NCI-H2171 (cell line): ENCODE measurements at places on chromosomes 13 and 19.

DNA sequence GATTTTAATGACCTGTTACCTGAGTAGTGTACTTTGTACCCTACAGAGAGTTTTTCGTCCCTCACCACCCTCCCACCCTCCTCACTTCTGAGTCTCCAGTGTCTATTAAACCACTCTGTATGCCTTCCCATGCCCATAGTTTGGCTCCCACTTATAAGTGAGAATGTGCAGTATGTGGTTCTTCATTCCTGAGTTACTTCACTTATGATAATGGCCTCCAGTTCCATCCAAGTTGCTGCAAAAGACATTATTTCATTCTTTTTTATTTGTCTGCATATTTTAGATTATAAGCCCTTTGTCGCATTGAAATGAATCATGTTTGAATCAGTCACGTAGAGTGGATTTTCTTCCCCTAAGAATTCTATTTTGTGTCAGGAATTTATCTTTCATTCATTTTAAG, 12.2 kb upstream of the HTR2A start:
- no peak for DNase-seq

DNA sequence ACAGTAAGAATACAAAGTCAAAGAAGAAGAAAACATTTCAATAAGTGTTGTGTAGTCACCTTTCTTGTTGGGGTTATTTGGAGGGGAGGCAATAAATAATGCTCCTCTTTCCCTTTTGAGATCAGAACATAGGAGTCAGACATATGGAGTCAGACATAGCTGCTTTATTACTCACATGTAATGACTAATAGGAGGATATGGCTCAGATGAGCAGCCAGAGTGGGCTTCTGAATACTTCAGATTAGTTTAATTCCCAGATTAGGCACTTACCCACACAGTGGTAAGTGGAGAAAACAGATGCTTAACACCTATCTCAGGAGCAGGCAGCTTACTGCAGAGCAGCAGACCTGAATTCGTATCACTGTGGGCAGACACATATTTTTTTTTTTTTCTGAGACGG, 31.7 kb upstream of the C1QTNF9B start:
- no peak for DNase-seq

- no peak for DNase-seq
Measured at GRCh38 chr13:28658539-28658795, 463 bp upstream of the POMP start.

DNA sequence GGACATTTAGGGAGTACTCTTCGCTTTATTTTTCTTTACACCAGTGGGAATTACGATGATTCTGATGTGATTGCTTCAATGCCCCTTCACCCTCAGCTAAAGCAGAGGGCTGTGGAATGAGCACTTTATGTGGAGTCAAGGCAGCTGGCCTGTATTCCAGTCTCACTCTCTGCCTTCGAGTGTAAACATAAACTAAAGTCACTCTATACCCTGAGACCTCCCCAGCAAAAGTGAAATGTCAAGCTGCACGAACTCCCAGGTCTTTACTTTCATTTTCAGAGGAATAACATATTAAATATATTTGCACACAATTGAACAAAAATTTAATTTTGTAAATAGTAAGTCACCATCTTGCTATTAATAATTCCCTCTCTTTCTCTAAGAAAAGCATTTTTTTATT, 557.1 kb downstream of the DACH1 start:
- DNase-seq = no peak

GRCh38 chr13:46717856-46718255, 79.1 kb downstream of the ESD start:
- DNase-seq = no peak

DNA sequence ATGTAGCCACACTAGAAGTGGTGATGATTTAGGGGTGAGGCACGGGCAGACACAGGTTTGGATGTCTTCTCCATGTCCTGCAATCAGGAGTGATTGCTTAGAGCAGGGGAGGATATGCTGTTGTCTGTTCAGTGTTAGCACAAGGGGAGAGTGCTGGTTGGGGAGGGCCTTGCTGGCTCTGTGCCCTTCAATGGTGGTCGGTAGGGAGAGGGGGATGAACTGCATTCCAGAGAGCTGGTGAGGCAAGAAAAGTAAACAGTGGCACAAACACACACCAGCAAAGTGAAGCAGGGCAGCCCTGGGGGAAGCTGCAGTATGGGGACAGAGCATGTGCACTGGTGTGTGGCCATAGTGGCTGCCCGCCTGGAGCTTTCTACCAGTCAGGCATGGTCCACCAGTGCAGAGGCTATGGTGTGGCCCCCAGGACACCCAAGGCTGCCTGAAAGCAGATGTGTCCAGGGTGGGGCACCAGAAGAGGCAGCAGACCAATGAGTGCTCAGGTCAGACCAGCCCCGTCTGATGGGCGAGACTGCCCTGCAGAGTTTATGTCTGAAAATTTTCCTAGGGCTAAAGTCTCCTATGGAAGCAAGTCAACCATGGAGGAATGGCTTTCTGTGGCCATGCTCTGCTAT, 1676.9 kb downstream of the PCDH9 start:
- no peak for DNase-seq

DNA sequence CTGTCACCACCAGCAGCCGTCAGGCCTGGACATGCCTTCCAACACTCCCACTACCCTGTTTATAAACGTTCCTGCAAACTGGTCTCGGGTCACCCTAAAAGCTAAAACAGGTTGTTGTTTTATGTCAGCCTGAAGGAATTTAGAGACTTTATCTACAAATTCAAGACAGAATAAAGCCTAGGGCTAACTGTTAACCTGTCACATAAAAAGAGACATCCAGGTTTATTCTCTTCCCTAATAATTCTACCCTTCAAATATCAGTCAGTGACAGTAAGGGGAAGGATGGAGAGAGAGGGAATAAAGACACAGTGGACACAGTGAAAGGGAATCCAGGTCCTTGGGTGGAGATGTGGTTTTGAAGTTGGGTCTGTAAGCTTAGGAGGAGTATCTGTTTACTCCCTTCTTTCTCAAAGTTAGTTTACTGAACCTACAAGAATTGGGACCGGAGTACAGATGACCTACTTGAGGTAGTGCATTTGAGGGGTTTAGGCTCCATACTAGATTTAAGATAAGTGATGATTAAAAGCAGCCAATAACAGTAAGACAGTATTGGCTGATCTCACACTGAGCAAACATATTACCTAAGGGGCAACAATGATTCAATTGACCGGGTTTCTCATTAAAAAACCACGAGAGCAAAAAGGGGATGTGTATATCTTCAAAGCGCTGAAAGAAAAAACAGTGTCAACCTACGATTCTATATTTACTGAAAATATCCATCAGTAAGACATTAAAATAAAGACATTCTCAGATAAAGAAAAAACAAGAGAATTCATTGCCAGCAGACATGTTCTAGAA, 142.7 kb downstream of the USP12 start:
- DNase-seq = no peak

DNA sequence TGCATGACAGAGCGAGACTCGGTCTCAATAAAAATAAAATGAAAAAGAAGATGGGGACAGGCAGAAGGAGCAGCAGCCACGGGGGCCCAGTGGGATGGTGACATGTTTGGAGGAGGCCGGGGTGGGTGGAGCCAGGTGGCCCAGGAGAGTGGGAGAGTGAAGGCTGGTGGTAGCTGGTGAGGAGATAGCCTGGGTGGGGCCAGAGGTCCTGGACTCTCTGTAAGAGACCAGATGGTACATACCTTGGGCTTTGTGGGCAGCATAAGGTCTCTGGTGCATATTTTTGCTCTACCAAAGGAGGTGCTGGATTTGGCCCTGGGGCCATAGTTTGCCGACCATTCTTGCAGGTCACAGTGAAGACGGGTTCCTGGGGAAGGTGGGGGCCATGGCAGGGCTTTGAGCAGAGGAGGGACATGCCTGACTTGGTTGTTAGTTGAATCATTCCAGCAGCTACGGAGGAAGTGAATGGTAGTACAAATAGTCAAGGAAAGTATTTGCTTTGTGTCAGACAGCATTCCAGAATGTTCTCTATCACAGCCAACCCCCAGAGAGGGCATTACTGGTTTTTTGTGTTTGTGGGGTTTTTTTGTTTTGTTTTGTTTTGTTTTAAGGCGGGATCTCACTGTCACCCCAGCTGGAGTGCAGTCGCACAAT, 69.1 kb downstream of the ARHGEF18 start:
- no peak for DNase-seq

GRCh38 chr19:52724701-52725514, 9.9 kb downstream of the ZNF611 start:
- DNase-seq = no peak

- no peak for DNase-seq
Measured at GRCh38 chr19:41431426-41432386, 4.5 kb upstream of the B3GNT8 start.

DNA sequence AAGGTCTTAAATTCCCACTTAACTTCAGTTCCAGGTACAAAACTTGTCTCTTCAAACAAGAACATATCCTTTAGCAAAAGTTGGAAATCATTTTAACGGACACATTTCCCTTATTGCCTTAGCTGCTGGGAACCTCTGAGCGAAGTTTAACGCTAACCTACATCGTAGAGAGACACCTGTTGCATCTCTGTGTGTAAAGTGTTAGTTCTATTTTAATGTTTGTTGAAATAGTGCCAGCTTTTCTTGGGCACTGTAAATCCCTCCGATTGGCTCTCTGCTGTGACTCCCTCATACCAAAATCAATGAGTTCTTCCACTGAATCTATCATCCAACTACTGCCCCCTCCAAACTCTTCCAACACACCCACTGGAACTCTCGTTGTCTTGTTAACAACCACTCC, 2.3 kb upstream of the HIF3A start:
- DNase-seq = no peak

- peak; percentile 27 for DNase-seq
Measured at GRCh38 chr13:54357284-54357933, 1328.8 kb downstream of the OLFM4 start.

- DNase-seq = no peak
Measured at GRCh38 chr19:38307597-38307996, 3.5 kb downstream of the C19orf33 start.

DNA sequence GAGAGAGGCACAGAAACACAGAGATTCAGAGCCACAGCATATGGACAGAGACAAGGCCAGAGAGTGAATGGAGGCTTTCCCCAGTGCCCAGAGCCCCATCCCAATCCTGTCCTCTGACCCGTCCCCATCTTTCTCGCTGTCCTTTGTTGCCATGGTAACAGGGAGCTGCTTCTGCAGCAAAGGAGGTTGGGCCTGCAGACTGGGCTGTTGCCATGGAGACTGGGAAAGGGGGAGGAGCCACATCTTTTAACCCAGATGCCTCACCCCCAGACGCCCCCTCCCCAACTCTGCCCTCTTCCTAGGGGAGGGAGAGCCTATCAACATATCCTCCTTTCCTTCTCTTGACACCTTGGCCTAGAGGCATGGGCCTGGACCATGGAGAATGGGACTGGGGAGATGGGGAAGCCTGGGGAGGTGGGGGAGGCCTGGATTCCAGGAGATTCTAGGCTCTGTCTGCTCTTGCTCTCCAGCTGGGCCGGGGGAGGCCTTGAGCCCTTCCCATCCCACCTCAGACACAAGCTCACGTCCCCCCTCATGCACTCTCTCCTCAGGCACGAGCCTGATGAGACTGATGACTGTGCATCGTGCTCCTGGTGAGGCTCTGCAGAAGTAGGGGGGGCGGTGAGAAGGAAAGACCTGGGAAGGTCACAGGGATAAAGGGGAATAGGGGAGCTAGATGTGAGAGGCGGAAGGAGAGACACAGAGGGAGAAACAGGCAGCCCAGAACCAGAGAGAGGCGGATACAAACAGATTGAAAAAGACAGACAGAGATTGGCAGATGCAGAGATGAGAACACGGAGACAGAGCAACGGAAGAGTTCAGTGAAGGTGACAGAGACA, 2.1 kb upstream of the ATP1A3 start:
- peak; percentile 20 for DNase-seq

DNA sequence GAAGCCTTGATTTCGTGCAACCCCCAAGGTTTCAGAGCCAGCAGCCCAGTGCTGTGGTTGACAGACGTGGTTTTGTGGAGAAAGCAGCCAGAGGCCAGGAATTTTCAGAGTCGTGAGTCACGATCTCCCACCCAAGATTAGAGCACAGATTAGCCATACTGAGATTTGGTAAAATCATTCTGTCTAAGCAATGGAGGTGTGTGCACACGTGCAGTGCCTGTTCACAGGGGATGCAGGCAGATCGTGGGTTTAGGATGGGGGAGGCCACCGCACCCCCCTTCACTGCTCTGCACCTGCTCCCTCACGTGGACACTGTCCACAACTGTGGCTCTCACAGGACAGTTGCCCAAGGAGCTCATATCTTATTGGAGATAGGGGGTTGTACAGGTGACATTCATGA, 46.6 kb upstream of the GPR183 start:
- DNase-seq = no peak

DNA sequence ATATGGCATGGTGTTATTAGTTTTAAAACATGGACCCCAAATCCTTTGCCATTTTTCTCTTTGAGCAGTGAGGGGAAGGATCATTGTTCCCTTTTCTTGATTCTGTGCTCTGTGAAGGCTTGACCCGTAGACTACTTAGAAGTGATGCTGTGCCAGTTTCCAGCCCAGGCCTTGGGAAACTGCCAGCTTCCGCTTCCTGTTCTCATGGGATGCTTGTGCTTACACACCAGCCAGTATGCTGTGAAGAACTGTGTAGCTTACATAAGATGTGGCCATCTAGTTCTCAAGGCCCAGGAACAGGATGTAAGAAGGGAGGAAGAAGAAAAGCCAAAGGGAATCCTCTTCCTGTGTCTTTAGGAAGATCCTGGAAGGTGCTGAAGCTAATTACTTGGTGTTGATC, 180.9 kb downstream of the PCCA start:
- no peak for DNase-seq
